ENCODE measurements at places on chromosomes 12 and 14.

DNA sequence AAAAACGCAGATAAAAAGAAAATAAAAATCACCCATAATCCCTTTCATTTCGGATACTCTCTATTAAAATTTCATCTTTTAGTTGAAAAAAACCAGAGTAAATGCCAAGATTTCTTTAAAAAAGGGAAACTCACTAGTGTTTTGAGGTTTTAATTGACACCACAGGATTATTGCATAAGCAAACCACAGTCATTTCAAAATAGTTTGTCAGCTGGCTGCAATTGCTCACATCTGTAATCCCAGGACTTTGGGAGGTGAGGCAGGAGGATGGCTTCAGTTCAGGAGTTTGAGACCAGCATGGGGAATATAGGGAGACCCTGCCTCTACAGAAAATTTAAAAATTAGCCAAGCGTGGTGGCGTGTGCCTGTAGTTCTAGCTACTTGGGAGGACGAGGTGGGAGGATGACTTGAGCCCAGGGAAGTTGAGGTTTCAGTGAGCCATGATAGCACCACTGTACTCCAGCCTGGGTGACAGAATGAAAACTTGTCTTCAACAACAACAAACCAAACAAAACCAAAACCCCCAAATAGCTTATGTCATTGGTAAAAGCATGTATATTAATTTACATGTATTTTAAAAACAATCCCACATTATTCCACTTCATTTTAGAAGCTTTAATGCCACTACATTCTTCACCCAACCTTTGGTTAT is 48.8 kb downstream of the SYNE2 start:
- DNase-seq, result peak; percentile 58

- DNase-seq, result no peak
Measured at GRCh38 chr12:630656-631632, 32.3 kb downstream of the NINJ2 start.

- DNase-seq, result no peak
Measured at GRCh38 chr12:54046809-54047159, 6.9 kb upstream of the HOXC4 start.

DNA sequence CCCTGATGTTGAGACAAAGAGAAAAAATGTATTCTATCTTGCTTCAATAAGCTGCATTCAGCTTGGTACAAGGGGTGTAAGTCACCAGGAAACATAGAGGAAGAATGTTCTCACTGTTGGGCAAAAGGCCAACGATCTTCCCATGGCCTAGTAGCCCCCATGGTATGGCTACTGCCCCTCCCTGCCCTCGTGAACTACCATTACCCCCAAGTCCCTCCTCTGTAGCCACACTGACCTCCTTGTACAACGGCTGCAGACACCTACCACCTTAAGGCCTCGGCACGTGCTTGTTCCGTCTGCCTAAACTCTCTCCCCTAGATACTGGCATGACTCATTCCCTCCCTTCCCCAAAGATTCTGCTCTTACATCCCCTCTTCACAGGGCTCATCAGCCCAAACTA is 81.9 kb upstream of the ANO2 start:
- DNase-seq, result no peak

DNA sequence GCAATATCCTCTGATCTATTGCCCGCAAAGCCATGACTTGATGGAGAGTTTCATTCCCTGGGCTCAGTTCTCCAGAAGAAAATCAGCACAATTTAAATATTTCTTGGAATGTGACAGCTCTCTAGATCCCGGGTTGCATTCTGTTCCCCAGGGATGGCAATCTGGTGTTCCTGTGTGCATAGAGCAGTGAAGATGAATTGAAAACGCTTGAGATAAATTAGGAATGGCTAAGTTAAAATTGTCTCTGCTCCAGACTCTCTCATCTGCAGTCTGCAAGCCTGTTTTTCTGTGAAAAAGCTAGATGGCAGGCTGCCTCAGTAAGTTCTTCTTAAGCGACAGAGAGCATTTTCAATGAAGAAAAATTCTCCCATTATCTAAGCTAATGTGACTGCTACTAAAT is 582.5 kb upstream of the MGAT4C start:
- no peak for DNase-seq

- no peak for DNase-seq
Measured at GRCh38 chr14:79661752-79662151, 549.6 kb downstream of the DIO2 start.

- DNase-seq, result no peak
Measured at GRCh38 chr12:122834921-122835749, at the start of gene HIP1R. Gene HIP1R, plus strand, starts transcription at chr12:122835457. Its CDS starts 94 bp downstream, at chr12:122835551.

DNA sequence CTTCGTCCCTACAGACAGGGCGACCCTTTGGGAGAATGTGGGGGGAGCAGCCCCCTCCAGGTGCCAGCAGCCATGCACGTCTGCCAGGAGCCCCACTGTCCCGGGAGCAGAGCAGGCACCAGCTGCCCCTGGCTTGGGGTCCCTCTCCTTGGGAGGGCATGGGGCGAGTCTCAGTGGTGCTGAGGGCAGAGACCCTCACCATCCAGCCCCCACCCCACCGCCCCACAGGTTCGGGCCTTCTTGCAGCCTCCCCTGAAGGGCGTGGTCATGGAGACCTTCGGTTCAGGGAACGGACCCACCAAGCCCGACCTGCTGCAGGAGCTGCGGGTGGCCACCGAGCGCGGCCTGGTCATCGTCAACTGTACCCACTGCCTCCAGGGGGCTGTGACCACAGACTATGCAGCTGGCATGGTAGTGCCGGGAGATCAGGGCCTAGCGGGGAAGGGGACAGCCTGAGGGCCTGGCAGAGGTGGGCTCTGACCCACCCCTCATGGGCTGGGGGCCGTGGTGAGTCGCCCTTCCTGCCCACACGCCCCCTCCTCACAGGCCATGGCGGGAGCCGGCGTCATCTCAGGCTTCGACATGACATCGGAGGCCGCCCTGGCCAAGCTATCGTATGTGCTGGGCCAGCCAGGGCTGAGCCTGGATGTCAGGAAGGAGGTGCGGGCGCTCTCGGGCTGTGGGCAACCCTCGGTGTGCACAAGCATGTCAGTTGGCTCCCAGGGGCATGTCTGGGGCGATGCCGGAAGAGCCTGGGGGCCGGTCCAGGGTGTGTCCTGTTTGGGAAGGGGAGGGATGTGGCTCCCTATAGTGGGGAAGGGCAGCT is 18.8 kb downstream of the ASPG start:
- no peak for DNase-seq

- no peak for DNase-seq
Measured at GRCh38 chr12:57296291-57296690, 45.3 kb upstream of the STAC3 start.

DNA sequence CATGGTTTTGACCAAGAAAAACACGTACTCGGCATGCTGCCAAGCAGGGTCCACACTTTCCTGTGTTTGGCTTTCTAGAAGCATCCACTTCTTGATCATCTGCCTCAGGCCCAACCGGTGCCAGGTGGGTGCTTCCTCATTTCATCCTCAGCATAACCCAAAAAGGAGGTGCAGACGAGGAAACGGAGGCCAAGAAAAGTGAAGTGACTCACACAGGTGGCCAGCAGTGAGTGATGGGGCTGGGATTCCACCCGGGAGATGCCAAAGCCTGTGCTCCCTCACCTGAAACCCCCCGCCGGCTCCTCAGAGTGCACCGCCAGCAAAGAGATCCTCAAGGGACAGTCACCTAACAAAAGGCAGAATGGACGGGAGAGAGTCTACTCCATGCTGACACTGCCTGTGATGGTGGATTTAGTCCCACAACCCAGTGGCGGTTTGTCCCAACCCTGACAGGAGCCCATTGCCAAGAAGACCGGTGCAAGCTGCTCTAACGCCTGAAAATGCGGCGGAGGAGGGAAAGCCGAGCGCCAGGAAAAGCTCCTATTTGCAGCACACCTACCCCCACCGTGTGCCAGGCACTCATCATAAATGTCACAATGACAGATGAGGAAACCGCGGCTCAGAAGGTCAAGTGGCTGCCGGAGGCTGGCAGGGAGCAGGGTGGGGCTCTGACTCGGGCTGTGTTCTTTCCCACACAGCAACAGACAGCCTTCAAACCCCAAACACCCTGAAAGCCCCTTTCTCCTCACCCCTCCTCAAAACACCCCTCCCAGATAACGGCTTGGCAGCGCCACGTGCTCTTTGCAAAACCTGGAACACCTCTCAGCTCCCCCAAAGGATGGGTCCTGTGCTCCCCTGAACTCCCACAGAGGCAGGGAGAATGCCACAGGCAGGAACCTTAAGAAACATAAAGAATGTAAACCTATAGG is 18.8 kb downstream of the BCL11B start:
- DNase-seq, result no peak

DNA sequence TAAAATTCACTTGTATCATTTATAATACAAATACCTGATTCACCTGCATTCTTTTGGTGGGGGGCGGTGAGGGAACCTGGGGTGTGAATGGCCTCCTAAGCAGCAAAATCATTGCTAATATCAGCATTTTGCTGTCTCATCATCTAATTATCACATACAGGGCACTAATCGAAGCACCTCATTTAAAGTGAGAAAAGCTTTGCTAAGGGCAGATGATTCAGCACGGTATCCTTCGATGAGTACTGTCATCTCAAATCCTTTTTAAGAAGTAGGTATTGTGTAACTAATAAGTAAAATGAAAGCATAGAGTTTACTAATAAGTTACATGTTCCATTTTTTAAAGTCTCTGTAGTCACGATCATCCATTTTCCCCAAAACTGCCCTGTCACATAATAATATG is 278.1 kb upstream of the SOX5 start:
- DNase-seq, result no peak

- DNase-seq, result peak; percentile 29
Measured at GRCh38 chr12:123533672-123534643, at the start of gene RILPL1. Gene RILPL1, minus strand, starts transcription at chr12:123533719. Its CDS starts 237 bp downstream, at chr12:123533482.

DNA sequence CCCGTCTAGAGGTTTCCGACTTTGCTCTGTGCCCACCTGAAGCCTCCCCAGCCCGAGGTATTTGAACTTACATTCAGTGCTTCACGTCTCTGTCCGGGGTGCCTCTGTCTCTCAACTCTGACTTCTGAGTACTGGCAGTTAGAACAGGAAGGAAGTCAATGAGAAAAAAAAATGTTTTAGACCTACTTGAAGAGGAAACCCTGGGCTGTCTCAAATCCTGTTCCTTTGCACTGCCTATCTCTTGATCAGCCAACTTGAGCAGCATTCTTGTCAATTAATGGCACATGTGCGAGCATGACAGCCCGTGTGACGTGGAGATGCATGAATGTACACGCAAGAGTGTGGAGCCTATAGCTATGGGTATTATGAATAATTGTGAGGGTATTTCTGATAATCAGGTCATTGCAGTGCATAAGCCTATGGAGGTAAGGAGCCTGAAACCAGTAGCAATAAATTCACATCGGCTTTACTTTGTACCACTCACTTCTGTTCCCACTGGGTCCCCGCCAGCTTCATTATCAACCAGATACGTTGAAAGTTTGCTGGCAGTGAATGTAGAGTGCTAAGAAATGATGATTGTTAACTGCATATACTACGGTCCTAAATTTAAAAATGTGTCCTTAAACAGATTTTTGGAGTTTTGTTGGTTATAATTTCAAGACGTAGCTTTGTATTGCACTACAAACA is at the start of gene ARHGDIB:
ARHGDIB (minus strand) TSS at position 136 of the 687 bp plus-strand sequence. CDS start 10,889 bp downstream, outside the sequence.
- no peak for DNase-seq

DNA sequence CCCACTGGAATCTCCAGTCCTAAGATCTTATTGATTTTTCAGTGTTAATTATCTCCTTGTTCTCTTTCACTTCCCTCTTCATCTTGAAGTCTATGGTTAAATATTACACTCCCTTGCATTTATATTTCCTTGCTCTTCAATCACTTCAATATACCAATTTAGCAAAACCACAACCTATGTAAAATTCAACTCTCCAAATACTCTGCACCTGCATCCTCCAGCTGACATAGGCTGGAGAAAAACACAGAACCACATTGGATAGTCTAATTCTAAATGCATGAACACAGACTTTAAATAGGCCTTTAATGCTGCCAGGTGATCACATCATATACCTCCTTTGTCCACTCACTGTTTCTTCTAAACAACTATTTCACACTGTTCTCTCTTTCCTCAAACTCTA is 253.8 kb upstream of the GARIN6 start:
- DNase-seq, result no peak

- no peak for DNase-seq
Measured at GRCh38 chr12:57936513-57936883, 4.9 kb upstream of the ATP23 start.

DNA sequence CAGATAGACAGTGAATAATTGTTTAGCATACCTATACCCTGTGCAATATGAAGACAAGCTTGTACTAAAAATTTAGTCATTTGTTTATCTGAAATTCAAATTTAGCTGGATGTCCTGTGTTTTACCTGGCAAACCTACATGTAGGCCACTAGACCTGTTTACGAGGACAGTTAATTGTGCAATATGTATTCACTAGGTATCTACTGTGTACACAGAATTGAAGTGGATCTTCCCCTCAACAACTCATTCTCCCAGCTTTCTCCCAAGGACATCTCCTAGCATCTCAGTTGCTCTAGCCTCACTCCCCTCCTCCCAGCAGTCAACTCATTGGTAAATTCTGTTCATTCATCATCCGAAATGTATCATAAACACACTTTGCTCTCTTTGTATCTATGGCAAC is 25.3 kb downstream of the AK7 start:
- no peak for DNase-seq

GRCh38 chr14:25053585-25053984 is 3.6 kb upstream of the STXBP6 start:
- no peak for DNase-seq

DNA sequence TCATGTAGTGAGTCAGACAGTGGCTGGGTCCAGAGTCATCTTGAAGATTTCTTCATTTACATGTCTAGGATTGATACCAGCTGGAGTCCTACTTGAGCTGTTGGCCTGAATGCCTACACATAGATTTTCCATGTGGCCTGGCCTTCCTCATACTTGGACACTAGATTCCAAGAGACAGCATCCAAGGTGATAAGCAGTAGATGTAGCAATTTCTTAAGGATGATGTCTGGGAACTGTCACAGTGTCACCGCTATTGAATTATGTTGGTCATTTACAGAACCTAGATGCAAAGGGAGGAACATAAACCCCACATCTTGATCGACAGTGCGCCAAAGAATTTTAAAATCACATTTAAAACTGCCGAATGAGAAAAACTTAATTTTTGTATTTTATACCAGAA is 412.3 kb downstream of the TRHDE start:
- DNase-seq, result no peak

DNA sequence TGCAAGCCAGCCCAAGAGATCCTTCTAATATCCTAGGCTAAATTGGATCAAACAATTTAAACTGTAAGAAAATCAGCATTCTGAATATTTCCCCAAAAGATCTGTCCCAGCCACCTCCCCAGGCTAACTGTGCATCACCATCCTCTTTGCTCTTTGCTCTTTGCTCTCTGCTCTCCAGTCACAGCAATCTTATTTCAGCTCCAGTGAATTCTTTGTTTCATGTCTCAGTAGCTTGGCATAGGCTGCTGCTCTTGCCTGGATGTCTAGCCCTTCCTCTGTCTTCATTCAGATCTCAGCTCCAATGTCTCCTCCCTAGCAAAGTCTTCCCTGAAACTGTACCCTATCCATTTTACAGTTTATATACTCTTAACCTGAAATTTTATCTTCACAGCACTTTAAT is 399.8 kb upstream of the USP15 start:
- DNase-seq, result no peak

- no peak for DNase-seq
Measured at GRCh38 chr12:57175428-57176138, 28.2 kb upstream of the LRP1-AS start.
